NCI-H187 (cell line): ENCODE measurements at places on chromosomes 1 and 21.

DNA sequence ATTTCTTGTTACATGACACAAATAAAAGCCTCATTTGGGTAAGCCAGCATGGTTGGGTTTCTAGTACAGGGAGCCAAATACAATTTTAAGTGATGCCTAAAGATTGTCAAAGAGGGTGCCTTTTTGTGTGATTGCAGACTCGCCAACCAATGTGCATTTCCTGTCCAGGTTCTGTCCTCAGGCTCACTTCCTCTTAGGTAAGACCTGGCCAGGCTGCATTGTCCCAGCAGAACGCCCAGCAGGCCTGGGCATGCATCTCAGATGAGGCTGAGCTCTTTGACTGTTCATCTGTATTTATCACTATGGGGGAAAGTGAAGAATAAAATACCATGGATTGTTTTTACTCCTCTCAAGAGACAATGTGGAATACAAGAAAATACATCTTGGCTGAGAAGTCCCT, 49.7 kb downstream of the KCNC4 start:
- DNase-seq, result no peak

GRCh38 chr1:115794976-115795639, 26.6 kb upstream of the CASQ2 start:
- no peak for DNase-seq

- DNase-seq, result no peak
Observed at GRCh38 chr1:228512781-228513198, 25.6 kb downstream of the RNF187 start.

GRCh38 chr1:44531785-44532566, 126.9 kb downstream of the RNF220 start:
- DNase-seq, result no peak

GRCh38 chr21:33808715-33809367, 106.8 kb downstream of the ATP5PO start:
- no peak for DNase-seq

GRCh38 chr1:223222377-223222776, 79.3 kb upstream of the TLR5 start:
- no peak for DNase-seq

- DNase-seq, result no peak
Observed at GRCh38 chr1:215267495-215267894, 185.0 kb downstream of the KCNK2 start.

DNA sequence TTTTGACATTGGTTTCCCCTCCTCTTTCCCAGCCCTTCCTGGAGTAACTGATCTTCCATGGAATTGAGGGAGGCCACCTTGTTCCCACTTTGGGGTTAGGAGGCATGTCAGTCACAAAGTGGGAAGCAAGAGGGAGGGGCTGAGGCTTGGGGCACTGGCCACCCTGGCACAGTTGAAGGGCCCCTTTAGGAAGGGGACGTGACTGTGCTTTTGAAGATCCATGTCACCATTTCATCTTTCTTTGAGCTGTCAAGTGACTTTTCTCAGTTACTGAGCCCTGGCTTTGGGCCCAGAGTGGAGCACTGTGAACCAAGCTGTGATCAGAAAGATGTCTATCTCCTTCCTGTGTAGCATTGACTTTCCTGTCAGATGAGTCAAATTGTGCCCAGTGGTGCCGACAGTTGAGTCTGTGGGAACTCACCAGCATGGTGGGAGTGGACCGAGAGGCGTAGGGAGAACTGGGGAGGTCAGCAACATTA, 38.5 kb upstream of the TDRD10 start:
- DNase-seq, result no peak

GRCh38 chr1:77056525-77056924, 162.7 kb downstream of the PIGK start:
- DNase-seq, result no peak

DNA sequence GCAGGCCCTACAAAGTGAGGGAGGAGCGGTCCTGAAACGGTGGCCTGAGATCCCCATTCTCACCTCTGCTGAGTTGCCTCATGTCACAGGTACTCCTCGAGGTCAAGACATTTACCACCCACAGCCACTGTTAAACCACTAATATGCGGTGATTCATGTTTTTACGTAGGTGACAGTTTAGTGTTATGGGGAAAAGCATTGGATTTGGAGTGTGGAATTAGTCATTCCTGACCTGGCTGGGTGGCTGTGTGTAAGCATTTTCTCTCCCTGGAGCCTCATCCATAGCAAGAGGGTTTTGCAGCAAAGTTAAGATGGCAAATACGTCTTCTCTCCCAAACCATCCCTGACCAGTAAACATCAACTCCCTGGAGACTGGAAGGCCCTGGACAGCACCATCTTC, 57.8 kb upstream of the KCNJ6 start:
- DNase-seq, result no peak
